IMR-90 (cell line): ENCODE measurements at places on chromosomes 5 and 9.

- H3K27ac ChIP-seq, result no peak overlapping the region
- H3K27me3 ChIP-seq, result no peaks in the 10 kb centered on the region
- H3K36me3 ChIP-seq, result no peaks in the 10 kb centered on the region
- H3K4me3 ChIP-seq, result no peak overlapping the region
- H3K4me1 ChIP-seq, result no peaks in the 10 kb centered on the region
Observed at GRCh38 chr9:118449554-118449953, 745.4 kb downstream of the TLR4 start.

DNA sequence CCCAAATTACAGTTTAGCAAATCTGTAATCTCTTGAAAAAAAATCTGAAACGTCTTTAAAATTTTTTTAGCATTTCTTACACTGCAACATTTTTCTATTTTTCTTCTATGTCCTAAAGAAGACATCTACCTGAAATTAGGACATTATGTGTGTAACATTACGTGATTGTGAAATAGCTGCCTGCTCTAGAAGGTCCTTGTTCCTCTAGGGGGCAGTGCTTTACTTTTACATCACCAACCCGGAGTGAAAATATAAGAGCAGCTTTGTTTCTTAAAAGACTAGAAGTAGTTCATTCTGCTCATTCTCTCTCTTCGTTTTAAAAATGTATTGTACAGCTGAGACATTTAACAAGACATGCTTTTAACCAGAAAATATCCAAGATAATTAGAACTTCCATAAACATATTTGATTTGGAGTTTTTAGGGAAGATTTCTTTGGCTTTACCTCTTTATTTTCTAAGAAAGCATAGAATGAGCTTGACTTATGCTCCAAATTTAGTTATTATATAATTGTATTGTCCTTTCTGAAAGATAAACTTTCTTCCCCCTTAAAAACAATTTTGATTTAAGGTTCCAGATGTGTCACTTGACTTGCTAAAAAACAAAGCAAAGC is 48.1 kb upstream of the RIOK2 start:
- H3K27ac ChIP-seq, result no peak overlapping the region
- no peaks in the 10 kb centered on the region for H3K27me3 ChIP-seq
- DNase-seq, result peak; percentile 86
- H3K36me3 ChIP-seq, result no peaks in the 10 kb centered on the region
- H3K4me1 ChIP-seq, result no peaks in the 10 kb centered on the region
- no peak overlapping the region for H3K4me3 ChIP-seq

DNA sequence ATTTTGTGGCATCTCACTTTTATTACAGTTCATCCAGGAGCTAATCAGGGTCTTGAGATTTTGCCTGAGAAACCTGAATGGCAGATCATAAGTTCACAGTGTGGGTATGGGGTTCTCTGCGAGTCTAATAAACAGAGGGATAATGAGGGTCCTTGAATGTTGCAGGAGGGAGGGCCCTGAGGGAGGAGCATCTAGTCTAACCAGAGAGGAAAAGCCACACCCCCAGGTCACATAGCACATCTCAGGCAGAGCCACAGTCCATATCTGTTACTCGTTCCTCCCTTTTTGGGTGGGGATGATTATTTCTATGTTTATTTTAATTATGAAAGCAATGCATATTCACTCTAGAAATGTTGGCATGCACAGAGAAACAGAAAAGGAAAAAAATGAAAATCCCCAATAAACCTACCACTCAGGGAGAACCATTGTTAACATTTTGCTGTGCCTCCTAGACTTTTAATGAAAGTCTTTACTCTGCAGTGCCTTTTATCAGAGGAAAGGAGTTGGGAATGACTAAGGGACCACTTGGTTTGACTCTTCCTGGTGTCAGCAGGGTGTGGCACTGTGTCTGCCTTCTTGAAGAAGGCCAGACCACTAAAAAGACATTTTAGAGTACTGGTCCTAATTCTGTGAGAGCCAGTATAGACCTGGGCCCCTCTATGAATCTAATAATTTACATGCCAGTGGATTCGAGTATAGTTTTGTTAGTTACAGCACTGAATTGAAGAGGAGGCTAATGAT is 2.8 kb downstream of the GALNT12 start:
- no peak overlapping the region for H3K27ac ChIP-seq
- H3K4me1 ChIP-seq, result peaks cover 20% of the 10 kb centered on the region
- peaks cover 11% of the 10 kb centered on the region for H3K27me3 ChIP-seq
- no peak for DNase-seq
- no peaks in the 10 kb centered on the region for H3K36me3 ChIP-seq
- no peak overlapping the region for H3K4me3 ChIP-seq

GRCh38 chr9:134258332-134258731 is 67.9 kb upstream of the RXRA start:
- H3K27me3 ChIP-seq, result peaks cover 23% of the 10 kb centered on the region
- H3K36me3 ChIP-seq, result no peaks in the 10 kb centered on the region
- no peaks in the 10 kb centered on the region for H3K4me1 ChIP-seq
- no peak overlapping the region for H3K27ac ChIP-seq

DNA sequence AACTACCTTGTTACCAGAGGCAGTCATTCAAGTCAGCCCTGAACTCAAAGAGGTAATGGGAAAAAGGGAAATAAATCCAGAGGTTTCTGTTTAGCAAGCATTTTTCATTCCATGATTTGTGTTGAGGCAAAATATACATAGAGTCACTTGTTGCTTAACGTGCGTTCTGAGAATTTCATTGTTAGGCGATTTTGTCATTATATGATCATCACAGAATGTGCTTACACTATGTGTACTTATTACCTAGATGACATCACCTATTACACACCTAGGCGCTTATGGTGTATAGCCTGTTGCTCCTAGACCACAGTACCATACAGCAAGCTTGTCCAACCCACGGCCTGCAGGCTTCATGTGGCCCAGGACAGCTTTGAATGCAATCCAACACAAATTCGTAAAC is 36.2 kb downstream of the NUP214 start:
- H3K27me3 ChIP-seq, result no peaks in the 10 kb centered on the region
- H3K4me3 ChIP-seq, result no peak overlapping the region
- no peak overlapping the region for H3K27ac ChIP-seq
- peaks cover 44% of the 10 kb centered on the region for H3K36me3 ChIP-seq
- no peak for DNase-seq

GRCh38 chr9:27125030-27125429 is 16.0 kb downstream of the TEK start:
- no peaks in the 10 kb centered on the region for H3K27me3 ChIP-seq
- peak overlapping the region; percentile 96 for H3K27ac ChIP-seq
- H3K4me3 ChIP-seq, result no peak overlapping the region
- DNase-seq, result peak; percentile 99
- no peaks in the 10 kb centered on the region; the same call in 1 of the 2 replicates for H3K36me3 ChIP-seq
- H3K4me1 ChIP-seq, result peaks cover 19% of the 10 kb centered on the region

DNA sequence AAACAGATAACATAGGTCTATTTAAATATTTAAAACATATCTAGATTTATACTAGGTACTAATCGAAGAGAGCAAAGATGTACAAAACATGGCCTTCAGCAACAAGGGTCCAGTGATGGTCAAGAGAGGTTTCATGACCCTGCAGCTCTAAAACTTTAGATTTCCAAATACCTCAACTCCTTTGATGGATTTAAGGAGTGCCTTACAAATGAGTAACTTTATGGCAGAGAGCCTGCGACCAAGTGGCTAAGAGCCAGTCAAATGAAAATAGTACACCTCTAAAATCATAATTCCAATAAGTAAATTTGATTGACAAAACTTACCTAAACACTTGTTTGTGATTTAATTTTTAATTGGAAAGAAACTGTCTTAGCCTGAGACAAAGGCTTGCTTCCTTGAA is 4.7 kb upstream of the SH3RF2 start:
- H3K27me3 ChIP-seq, result no peaks in the 10 kb centered on the region
- no peaks in the 10 kb centered on the region for H3K36me3 ChIP-seq
- H3K27ac ChIP-seq, result no peak overlapping the region

DNA sequence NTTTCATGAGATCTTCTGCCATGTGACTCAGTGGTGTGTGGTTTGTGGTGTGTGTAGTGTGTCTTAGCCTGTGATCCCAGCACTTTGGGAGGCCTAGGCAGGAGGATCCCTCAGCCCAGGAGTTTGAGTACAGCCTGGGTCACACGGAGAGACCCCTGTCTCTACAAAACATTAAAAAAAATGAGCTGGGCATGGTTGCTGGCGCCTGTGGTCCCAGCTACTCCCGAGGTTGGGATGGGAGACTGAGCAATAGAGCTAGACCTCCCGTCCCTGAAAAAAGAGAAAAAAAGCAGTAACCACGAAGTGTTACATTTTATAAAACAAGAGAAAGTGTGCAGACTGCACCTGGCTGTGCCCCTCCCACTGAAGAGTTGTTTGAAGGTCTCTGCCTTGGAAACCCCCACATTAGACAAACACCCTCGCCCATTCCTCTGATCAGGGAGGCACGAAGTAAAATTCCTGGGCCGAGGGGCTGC is 21.2 kb upstream of the RNU6ATAC start:
- H3K4me3 ChIP-seq, result no peak overlapping the region
- peaks cover 26% of the 10 kb centered on the region for H3K27me3 ChIP-seq
- H3K4me1 ChIP-seq, result peaks cover 12% of the 10 kb centered on the region; the same call in 1 of the 2 replicates
- no peak overlapping the region for H3K27ac ChIP-seq
- no peaks in the 10 kb centered on the region for H3K36me3 ChIP-seq

- peaks cover 20% of the 10 kb centered on the region for H3K27me3 ChIP-seq
- H3K27ac ChIP-seq, result no peak overlapping the region
- H3K36me3 ChIP-seq, result no peaks in the 10 kb centered on the region
- no peaks in the 10 kb centered on the region for H3K4me1 ChIP-seq
- peak; percentile 18 for DNase-seq
- H3K4me3 ChIP-seq, result no peak overlapping the region
Observed at GRCh38 chr5:73286896-73287295, 113.9 kb downstream of the TMEM174 start.

- H3K4me1 ChIP-seq, result no peaks in the 10 kb centered on the region
- H3K27me3 ChIP-seq, result no peaks in the 10 kb centered on the region
- no peak for DNase-seq
- no peak overlapping the region for H3K4me3 ChIP-seq
- no peak overlapping the region for H3K27ac ChIP-seq
Observed at GRCh38 chr5:1973391-1974013, 90.8 kb upstream of the IRX4 start.

DNA sequence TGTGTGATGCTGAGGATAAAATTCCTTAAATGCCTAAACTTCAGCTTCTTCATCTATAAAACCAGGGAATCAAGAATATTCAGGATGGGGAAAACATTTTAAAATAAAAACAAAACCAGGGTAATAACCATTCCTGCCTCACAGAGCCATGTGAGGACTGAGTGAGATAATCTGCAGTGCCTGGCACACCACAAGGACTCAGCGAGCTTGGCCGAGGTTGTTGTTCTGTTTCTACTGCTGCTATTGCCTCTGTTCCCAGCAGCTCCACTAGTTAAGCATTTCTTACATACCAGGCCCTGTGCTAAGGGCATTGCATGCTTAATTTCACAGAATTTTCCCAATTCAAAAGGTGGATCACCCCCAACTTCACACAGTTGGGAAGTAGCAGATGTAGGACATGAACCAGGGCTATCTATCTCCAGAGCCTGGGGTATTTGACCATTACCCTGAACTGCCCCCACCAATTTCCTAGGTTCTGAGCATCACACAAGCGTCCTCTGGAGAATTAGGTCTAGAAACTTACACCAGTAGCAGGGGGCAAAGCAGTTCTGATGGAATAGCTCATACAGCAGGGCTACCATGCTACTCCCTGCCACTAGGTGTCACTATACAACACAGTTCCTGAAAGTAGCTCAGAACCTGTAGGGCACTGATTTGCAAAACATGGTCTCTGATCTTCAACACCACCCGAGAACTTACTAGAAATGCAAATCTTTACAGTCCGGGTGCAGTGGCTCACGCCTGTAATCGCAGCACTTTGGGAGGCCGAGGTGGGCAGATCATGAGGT is 74.3 kb downstream of the LRSAM1 start:
- H3K4me3 ChIP-seq, result no peak overlapping the region
- peak; percentile 58 for DNase-seq
- H3K36me3 ChIP-seq, result peaks cover 81% of the 10 kb centered on the region
- no peaks in the 10 kb centered on the region for H3K27me3 ChIP-seq
- peak overlapping the region; percentile 84; the same call in 1 of the 2 replicates for H3K27ac ChIP-seq
- peaks cover 38% of the 10 kb centered on the region for H3K4me1 ChIP-seq

DNA sequence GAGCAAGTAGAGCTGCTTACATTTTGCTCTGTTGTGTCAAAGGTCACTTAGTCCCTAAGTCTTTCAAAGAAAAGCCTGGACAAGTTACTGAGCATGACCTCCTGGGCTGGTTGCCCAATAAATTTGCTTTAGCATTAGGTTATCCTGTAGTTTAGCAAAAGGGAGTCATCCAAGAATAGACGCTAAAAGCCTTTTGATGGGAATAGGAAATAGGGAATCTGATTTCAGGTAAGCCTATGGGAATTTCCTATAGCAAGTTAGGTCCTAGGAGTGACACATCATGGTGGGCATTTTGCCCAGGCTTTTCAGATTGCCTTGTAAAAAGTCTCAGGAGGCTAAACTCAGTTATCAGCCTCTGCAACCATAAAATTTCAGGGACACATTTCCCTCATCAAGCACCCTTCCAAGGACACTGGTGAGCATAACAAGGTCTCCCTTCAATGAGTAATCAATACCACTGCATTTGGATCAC is 67.6 kb upstream of the RANBP3L start:
- no peaks in the 10 kb centered on the region for H3K4me1 ChIP-seq
- H3K4me3 ChIP-seq, result no peak overlapping the region
- H3K36me3 ChIP-seq, result no peaks in the 10 kb centered on the region
- H3K27ac ChIP-seq, result no peak overlapping the region
- peak; percentile 8 for DNase-seq

GRCh38 chr9:17807613-17808282 is 228.9 kb downstream of the SH3GL2 start:
- DNase-seq, result no peak
- H3K27ac ChIP-seq, result no peak overlapping the region
- no peaks in the 10 kb centered on the region for H3K36me3 ChIP-seq
- no peak overlapping the region for H3K4me3 ChIP-seq

GRCh38 chr5:66992547-66992946 is 204.1 kb downstream of the CD180 start:
- no peaks in the 10 kb centered on the region for H3K36me3 ChIP-seq
- H3K4me3 ChIP-seq, result no peak overlapping the region
- no peaks in the 10 kb centered on the region for H3K27me3 ChIP-seq

DNA sequence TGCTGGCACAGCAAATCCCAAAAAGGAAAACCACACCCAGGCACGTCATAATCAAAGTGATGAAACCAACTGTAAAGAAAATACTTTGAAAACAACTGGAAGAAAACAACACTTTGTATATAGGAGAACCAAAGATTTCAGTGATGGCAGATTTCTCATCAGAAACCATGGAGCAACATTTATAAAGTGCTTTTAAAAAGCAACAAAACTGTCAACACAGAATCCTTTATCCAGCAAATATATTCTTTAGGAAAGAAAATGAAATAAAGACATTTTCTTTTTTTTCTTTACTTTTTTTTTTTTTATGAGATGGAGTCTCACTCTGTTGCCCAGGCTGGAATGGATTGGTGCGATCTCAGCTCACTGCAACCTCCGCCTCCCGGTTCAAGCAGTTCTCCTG is 5.3 kb upstream of the FAM151B start:
- H3K27ac ChIP-seq, result no peak overlapping the region
- no peak for DNase-seq
- peaks cover 10% of the 10 kb centered on the region for H3K36me3 ChIP-seq
- H3K4me1 ChIP-seq, result no peaks in the 10 kb centered on the region
- H3K4me3 ChIP-seq, result no peak overlapping the region

GRCh38 chr9:15182101-15182551 is 124.9 kb downstream of the TTC39B start:
- no peak overlapping the region for H3K4me3 ChIP-seq
- no peak for DNase-seq
- H3K27me3 ChIP-seq, result no peaks in the 10 kb centered on the region
- peaks cover 11% of the 10 kb centered on the region for H3K36me3 ChIP-seq

GRCh38 chr5:24916863-24917262 is 272.1 kb upstream of the CDH10 start:
- H3K36me3 ChIP-seq, result no peaks in the 10 kb centered on the region
- H3K4me3 ChIP-seq, result no peak overlapping the region
- no peak overlapping the region for H3K27ac ChIP-seq
- no peaks in the 10 kb centered on the region for H3K27me3 ChIP-seq
- no peaks in the 10 kb centered on the region for H3K4me1 ChIP-seq
